Activated CD4-positive, alpha-beta T cell treated with anti-CD3 and anti-CD28 coated beads, Interleukin-2, amount 10 ng/mL, durations not matched to agents 7 days and 5 days (primary cell): ENCODE measurements at places on chromosomes 5 and 9.

GRCh38 chr5:97183930-97184213 lies 825 bp upstream of the RIOK2 start:
- peaks cover 32% of the 10 kb centered on the region for H3K4me1 ChIP-seq
- no peak for DNase-seq
- peak overlapping the region; percentile 84 for H3K4me3 ChIP-seq
- H3K36me3 ChIP-seq = peaks cover 28% of the 10 kb centered on the region

DNA sequence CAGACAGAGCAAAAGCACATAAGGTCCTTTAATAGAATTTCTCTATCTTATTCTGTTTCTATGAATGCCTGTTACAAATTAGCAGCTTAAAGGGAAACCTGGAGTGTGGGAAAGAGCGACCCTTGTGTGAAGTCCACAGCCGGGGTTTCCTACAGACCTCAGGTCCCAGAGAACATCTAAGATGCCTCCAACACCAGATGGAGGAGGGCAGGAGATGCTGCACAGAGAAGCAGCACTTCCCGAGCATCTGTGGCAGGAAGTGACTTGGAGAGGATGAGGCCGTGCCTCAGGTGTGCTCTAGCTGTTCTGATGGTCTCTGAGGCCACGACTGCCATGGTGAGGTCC lies 26.8 kb downstream of the IRF1 start:
- DNase-seq = no peak
- H3K36me3 ChIP-seq = peaks cover 69% of the 10 kb centered on the region
- H3K27me3 ChIP-seq = no peaks in the 10 kb centered on the region
- peak overlapping the region; percentile 87 for H3K27ac ChIP-seq
- peak overlapping the region; percentile 67 for H3K4me3 ChIP-seq
- H3K4me1 ChIP-seq = peaks cover 95% of the 10 kb centered on the region

DNA sequence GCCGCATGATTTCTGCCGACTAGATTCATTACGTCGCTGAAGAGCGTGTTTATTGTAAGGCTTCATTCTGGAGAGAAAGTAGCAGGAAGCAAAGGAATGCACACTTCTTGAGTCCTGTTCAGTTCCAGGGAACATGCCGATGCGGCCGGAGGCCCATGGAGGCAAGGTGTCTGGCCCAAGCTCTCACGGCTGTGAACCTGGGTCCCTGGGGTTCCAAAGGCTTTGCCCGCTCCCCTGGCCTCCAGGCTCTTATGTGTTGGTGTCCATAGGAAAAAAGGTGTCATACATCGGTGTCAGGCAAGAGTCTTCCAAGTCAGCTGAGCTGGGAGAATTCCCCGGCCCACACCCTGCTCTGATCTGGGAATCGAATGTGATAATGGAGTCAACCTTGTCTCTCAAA lies 64.7 kb downstream of the WWC1 start:
- DNase-seq = no peak
- no peak overlapping the region for H3K27ac ChIP-seq
- no peaks in the 10 kb centered on the region for H3K4me1 ChIP-seq

DNA sequence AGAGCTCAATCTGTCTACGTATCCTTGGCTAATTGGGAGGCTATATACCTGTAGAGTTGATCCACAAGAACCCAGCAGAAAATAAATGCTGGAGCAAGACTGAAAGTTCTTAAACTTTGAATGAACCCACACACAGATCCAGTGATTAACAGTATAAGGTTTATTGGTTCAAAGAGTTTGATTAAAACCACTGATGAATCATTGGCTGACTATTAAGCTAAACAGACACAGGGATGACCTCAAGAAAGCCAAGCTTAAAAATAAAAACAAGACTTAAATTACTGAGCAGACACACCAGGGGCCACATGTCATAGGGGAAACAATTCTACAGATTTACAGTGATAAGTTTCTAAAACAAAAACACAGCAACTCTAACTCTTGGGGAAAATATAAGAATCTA lies 163.6 kb downstream of the SPATA31D1 start:
- H3K27me3 ChIP-seq = no peaks in the 10 kb centered on the region
- no peaks in the 10 kb centered on the region for H3K4me1 ChIP-seq
- H3K4me3 ChIP-seq = no peak overlapping the region
- H3K27ac ChIP-seq = no peak overlapping the region
- no peaks in the 10 kb centered on the region for H3K36me3 ChIP-seq

DNA sequence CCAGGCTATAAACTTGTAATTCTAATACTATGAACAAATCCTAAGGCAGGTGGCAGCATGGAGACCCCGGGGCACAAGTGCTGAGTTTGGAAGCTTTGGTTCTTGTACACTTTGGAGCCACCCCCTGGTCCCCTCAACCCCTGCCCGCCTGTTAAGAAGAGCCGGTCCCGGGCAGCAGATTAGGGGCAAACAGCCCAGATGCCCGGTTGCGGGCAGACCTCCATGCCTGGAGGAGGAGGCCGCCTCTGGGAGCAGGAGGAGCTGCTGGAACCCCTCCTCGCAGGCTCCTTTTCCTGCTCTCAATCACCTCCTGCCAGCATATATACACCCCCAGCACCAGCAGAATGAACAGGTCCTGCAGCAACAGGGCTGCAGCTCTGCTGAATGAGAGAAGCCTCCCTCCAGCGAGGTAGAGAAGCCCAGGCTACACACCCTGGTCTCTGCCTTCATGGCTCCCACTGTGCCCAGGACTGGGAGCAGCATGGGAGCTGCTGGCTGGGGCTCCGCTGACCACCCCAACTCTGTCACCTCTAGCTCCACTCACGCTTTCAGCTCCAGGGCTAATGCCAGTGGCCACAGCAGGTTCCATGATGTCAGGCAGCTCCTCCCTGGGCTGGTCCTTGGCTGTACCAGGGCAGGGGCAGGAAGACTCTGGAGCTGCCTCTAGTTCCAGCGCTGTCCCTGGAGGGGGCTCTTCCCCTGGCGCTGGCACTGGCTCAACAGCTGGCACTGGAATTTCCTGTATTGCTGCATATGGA lies 1713.5 kb upstream of the ACO1 start:
- no peak for DNase-seq
- no peak overlapping the region for H3K4me3 ChIP-seq
- H3K27ac ChIP-seq = no peak overlapping the region
- no peaks in the 10 kb centered on the region for H3K4me1 ChIP-seq
- no peaks in the 10 kb centered on the region for H3K27me3 ChIP-seq

- H3K27ac ChIP-seq = no peak overlapping the region
- H3K4me3 ChIP-seq = no peak overlapping the region
- H3K4me1 ChIP-seq = no peaks in the 10 kb centered on the region
- no peaks in the 10 kb centered on the region for H3K27me3 ChIP-seq
- DNase-seq = no peak
Observed at GRCh38 chr9:135552698-135553171, 6.8 kb downstream of the OBP2A start.

GRCh38 chr9:105027084-105027483 lies 99.1 kb upstream of the ABCA1 start:
- no peaks in the 10 kb centered on the region for H3K4me1 ChIP-seq
- H3K27ac ChIP-seq = no peak overlapping the region
- DNase-seq = no peak
- H3K4me3 ChIP-seq = no peak overlapping the region
- no peaks in the 10 kb centered on the region for H3K36me3 ChIP-seq

- no peak overlapping the region for H3K4me3 ChIP-seq
- no peaks in the 10 kb centered on the region for H3K36me3 ChIP-seq
- H3K27ac ChIP-seq = no peak overlapping the region
- DNase-seq = no peak
- H3K4me1 ChIP-seq = peaks cover 2% of the 10 kb centered on the region
Observed at GRCh38 chr9:114246558-114246957, 76.3 kb upstream of the ORM1 start.

- no peak overlapping the region for H3K27ac ChIP-seq
- H3K27me3 ChIP-seq = no peaks in the 10 kb centered on the region
- no peaks in the 10 kb centered on the region for H3K36me3 ChIP-seq
- no peaks in the 10 kb centered on the region for H3K4me1 ChIP-seq
Observed at GRCh38 chr9:104361207-104361606, 142.9 kb upstream of the OR13F1 start.

DNA sequence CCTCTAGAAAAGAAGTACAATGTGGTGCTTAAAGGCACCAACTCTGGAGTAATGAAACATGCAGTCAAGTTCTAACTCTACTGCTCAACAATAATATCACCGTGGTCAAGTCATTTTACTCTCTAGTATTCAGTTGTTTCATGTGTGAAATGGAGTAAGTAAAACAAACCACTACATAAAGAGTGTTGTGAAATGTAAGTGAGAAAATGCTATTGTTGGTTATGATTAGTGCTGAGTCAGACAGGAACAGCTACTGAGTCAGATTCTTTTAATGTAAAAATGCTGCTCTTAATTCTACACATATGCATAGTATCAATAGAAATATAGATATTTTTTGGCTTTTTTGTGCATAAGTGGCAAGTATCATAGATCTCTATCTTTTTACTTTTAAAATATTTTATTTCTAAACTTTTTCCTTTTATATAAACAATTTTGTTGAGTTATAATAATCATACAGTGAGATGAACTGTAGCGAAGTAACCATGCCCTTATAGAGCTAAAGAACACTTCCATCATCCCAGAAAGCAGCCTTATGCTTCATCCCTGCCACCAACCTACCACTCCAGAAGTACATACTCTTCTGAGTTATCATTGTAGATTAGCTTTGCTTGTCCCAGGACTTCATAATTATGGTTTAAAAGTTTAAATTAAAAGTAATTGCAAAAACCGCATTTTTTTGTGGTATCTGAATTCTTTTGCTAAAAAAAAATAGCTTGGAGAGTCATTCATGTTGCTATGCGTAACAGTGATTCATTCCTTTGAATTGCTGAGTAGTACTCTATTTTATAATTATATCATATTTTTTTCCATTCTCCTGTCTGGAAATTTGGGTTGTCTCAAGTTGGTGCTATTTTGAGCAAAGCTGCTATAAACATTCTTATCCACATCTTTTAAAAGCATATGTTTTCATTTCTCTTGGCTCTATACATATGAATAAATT lies 548.2 kb upstream of the CLINT1 start:
- no peak overlapping the region for H3K4me3 ChIP-seq
- no peaks in the 10 kb centered on the region for H3K27me3 ChIP-seq
- H3K27ac ChIP-seq = no peak overlapping the region
- no peak for DNase-seq

GRCh38 chr9:94692601-94693000 lies 33.9 kb upstream of the AOPEP start:
- H3K36me3 ChIP-seq = no peaks in the 10 kb centered on the region
- H3K27ac ChIP-seq = no peak overlapping the region
- H3K4me1 ChIP-seq = no peaks in the 10 kb centered on the region
- H3K4me3 ChIP-seq = no peak overlapping the region
- no peak for DNase-seq

DNA sequence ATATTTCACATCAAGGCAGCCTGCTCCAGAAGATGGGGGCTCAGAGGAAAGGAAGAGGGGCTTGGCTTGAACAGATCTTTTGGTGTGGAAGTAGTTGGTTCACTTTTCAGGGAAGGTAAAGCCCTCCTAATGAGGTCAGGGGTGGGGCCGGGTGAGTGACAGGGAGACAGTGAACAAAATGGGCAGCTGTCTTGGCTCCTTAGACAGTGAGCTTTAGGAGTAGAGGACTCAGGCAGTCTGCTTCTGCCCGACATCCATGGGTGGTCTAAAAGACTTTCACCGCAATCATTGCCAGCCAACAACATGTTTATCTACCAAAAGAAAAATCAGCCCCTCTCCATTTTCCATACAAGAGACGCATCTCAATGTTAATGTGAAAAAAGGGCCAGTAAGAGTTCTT lies 241.0 kb downstream of the EBF1 start:
- H3K36me3 ChIP-seq = no peaks in the 10 kb centered on the region
- H3K4me1 ChIP-seq = peaks cover 16% of the 10 kb centered on the region
- H3K4me3 ChIP-seq = no peak overlapping the region
- peaks cover 6% of the 10 kb centered on the region for H3K27me3 ChIP-seq
- no peak overlapping the region for H3K27ac ChIP-seq
- no peak for DNase-seq

- H3K27me3 ChIP-seq = no peaks in the 10 kb centered on the region
- no peak overlapping the region for H3K27ac ChIP-seq
- H3K4me3 ChIP-seq = no peak overlapping the region
- peaks cover 3% of the 10 kb centered on the region for H3K36me3 ChIP-seq
- no peak for DNase-seq
- H3K4me1 ChIP-seq = no peaks in the 10 kb centered on the region
Observed at GRCh38 chr5:179400020-179400419, 54.8 kb upstream of the ADAMTS2 start.

GRCh38 chr9:98228392-98229089 lies 26.9 kb downstream of the TBC1D2 start:
- no peak overlapping the region for H3K4me3 ChIP-seq
- H3K27me3 ChIP-seq = no peaks in the 10 kb centered on the region
- no peak overlapping the region for H3K27ac ChIP-seq
- H3K36me3 ChIP-seq = peaks cover 2% of the 10 kb centered on the region
- no peak for DNase-seq

GRCh38 chr9:6187272-6187671 lies 28.3 kb upstream of the IL33 start:
- no peak overlapping the region for H3K27ac ChIP-seq
- no peaks in the 10 kb centered on the region for H3K4me1 ChIP-seq
- DNase-seq = no peak
- no peak overlapping the region for H3K4me3 ChIP-seq
- peaks cover 22% of the 10 kb centered on the region for H3K27me3 ChIP-seq
- H3K36me3 ChIP-seq = no peaks in the 10 kb centered on the region

DNA sequence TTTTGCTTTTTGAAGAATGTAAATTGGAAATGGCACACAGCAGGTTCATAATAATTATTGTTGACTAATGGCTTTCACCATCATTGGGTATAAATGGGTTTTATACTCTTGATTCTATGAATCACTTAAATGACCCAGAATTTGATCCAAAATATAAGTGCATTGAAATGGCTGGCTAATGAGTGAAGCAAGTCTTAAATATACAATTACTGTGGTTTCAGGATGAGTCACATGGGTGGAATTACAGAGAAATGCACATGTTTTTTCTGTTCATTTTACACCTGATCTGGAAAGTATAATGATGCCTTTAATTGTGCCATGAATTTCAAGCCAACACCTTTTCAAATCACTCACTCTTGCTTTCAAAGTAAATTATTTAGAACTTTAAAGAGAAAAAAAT lies 380.8 kb upstream of the CD180 start:
- no peak for DNase-seq
- H3K4me3 ChIP-seq = no peak overlapping the region
- H3K27me3 ChIP-seq = peaks cover 8% of the 10 kb centered on the region
- H3K4me1 ChIP-seq = no peaks in the 10 kb centered on the region

- peaks cover 85% of the 10 kb centered on the region for H3K36me3 ChIP-seq
- no peaks in the 10 kb centered on the region for H3K27me3 ChIP-seq
- peak overlapping the region; percentile 73 for H3K27ac ChIP-seq
- H3K4me1 ChIP-seq = peaks cover 61% of the 10 kb centered on the region
- no peak for DNase-seq
Observed at GRCh38 chr9:129901993-129902739, 66.9 kb downstream of the USP20 start.

- peaks cover 3% of the 10 kb centered on the region for H3K27me3 ChIP-seq
- DNase-seq = peak; percentile 77
- peaks cover 13% of the 10 kb centered on the region for H3K4me1 ChIP-seq
- no peaks in the 10 kb centered on the region for H3K36me3 ChIP-seq
- no peak overlapping the region for H3K27ac ChIP-seq
- H3K4me3 ChIP-seq = no peak overlapping the region
Observed at GRCh38 chr9:5186416-5187169, 1.2 kb upstream of the INSL6 start.

- no peaks in the 10 kb centered on the region for H3K27me3 ChIP-seq
- H3K4me3 ChIP-seq = no peak overlapping the region
- peaks cover 4% of the 10 kb centered on the region for H3K4me1 ChIP-seq
- H3K36me3 ChIP-seq = no peaks in the 10 kb centered on the region
- no peak overlapping the region for H3K27ac ChIP-seq
Observed at GRCh38 chr9:136359774-136360718, 3.5 kb downstream of the DNLZ start.

GRCh38 chr9:5301544-5301943 lies 3.0 kb downstream of the RLN2 start:
- DNase-seq = no peak
- no peaks in the 10 kb centered on the region for H3K27me3 ChIP-seq
- no peak overlapping the region for H3K27ac ChIP-seq
- no peak overlapping the region for H3K4me3 ChIP-seq
- H3K4me1 ChIP-seq = peaks cover 25% of the 10 kb centered on the region
